T-cell (primary cell): ENCODE measurements at places on chromosomes 7 and 10. TPM values are rescaled to one million over a fixed set of nuclear protein-coding genes. Genes with fewer than 3 reads are reported as not detected.

GRCh38 chr10:90665905-90666662 lies 191.8 kb downstream of the HTR7 start:
- DNase-seq = no peak

GDF10 gene
- 0.20 TPM for total RNA-seq

MSMB gene
- not detected for total RNA-seq

CPA5 gene
- 4.4 TPM for total RNA-seq

DNA sequence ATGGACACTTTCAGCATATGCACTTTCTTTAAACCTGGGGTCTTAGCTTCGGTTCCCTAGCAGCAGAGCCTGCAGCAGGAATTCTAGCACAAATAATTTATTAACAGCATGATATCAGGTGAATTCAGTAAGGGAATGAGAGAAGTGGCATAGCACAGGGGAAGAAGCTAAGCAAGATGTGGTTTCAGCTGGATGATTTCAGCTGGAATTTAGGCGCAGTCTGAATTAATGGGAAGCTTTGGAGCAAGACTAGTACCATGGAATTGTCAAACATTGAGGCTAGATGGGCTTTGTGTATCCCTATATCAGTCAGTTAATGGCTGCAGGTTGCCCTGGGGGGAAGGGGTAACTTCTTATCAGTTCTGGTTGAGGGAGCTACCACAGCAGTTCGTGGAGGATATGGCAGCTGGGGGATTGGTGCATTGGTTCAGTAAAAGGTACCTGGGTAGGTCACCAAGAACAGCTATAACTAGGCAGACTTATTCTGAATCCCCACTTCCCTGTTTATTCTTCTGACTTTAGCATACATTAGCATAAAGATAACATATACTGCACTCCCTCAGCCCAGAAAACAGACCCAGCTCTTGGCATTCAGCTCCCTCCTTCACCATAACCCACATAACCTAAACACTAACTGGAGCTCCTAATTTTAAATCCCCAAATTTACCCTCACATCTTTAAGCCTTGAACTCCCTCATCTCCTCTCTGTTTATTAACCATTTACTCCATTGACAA lies 46.8 kb upstream of the NAMPT start:
- no peak for DNase-seq

GRCh38 chr7:117127585-117128168 lies 174.4 kb downstream of the ST7 start:
- peak; percentile 49 for DNase-seq

GIMAP2 gene
- total RNA-seq = 196 TPM
